Heart right ventricle (tissue), 16 donors: ENCODE measurements at places on chromosomes 3 and 15. TPM values are rescaled to one million over a fixed set of nuclear protein-coding genes. Genes with fewer than 3 reads are reported as not detected.

Gene SNAP23
- total RNA-seq: 26.7 TPM

Gene IL20RB
- total RNA-seq: not detected

Gene CACNA1D
- 0.77 TPM for total RNA-seq

Gene GALNT15
- total RNA-seq: 5.2 TPM

Gene MESP2
- not detected for total RNA-seq

Gene HESX1
- total RNA-seq: 0.38 TPM

Gene SKOR1
- total RNA-seq: 0.07 TPM

Gene PLSCR2
- not detected for total RNA-seq

Gene EXD1
- not detected for total RNA-seq

Gene PRR20G
- not detected for total RNA-seq

Gene CMSS1
- 35.5 TPM for total RNA-seq

Gene DNAH1
- total RNA-seq: 1.5 TPM

Gene ATP13A5
- total RNA-seq: not detected

Gene C2CD4B
- 0.82 TPM for total RNA-seq

Gene ARGFX
- not detected for total RNA-seq

Gene OR5AC2
- not detected for total RNA-seq

Gene ZBED2
- total RNA-seq: not detected

Gene PPP2R3A
- total RNA-seq: 148 TPM

Gene NRG4
- total RNA-seq: not detected

Gene DAZL
- total RNA-seq: not detected

Gene TMEM108
- 1.4 TPM for total RNA-seq

Gene WNT5A
- 5.9 TPM for total RNA-seq

Gene GTPBP8
- total RNA-seq: 22.4 TPM

Gene GOLGA6B
- total RNA-seq: not detected

Gene ALS2CL
- 17.1 TPM for total RNA-seq

Gene GPR62
- total RNA-seq: 0.36 TPM

Gene MCTP2
- 0.38 TPM for total RNA-seq

Gene NME9
- total RNA-seq: not detected

Gene ATP10A
- 0.83 TPM for total RNA-seq

Gene TRIM59
- 0.60 TPM for total RNA-seq

Gene RTP3
- total RNA-seq: not detected

Gene PEAK1
- 126 TPM for total RNA-seq

Gene TRIM69
- 70.2 TPM for total RNA-seq

Gene ERICH6
- total RNA-seq: not detected

Gene SEMA3G
- total RNA-seq: 17.8 TPM

Gene LRTM1
- not detected for total RNA-seq

Gene TMEM212
- total RNA-seq: not detected

Gene CHRD
- total RNA-seq: 3.7 TPM

Gene RAB27A
- total RNA-seq: 3.1 TPM

Gene SYNPR
- not detected for total RNA-seq
